ENCODE measurements at places on chromosomes 2 and 18.

- no peak for DNase-seq
Observed at GRCh38 chr2:8165550-8165949, 516.3 kb upstream of the ID2 start.

GRCh38 chr2:148201075-148202004 is 180.4 kb downstream of the MBD5 start:
- DNase-seq = peak; percentile 39

DNA sequence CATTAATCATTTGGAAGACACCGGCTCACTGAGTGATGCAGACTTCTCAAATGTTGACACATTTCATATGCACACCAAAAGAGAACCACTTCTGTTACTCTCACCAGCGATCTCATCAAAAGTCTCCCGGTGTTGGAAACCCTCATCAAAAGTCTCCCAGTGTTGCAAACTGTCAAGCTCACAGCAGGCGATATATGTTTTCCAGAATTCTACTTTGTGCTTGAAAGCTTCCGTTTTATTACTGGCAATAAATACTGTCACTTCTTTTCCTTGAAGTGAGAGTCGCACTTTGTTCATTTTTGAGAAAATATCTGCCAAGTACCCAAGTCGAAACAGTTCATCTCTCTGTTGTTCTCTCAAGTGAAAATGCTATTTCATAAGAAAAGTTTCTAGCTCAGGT is 20.5 kb downstream of the MLPH start:
- DNase-seq = no peak

GRCh38 chr18:11859282-11859830 is 8.1 kb downstream of the CHMP1B start:
- DNase-seq = no peak

DNA sequence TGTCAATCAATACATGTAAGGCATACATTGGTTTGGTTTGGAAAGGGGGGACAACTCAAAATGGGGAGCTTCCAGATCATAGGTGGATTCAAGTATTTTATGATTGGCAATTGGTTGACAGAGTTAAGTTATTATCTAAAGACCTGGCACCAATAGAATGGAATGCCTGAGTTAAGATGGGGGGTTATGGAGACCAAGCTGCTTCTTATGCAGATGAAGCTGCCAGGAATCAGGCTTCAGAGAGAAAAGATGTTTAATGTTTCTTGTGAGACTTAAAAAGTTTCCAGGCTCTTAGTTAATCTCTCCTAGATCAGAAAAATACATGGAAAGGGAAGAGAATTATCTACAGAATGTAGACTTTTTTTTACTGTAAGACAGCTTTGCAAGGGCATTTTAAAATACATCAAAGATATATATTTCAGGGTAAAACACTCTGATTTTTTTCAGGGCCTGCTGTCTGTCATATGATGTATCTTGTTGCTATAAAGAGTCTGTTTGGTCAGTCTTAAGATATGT is 1343.2 kb upstream of the LRRTM1 start:
- no peak for DNase-seq

DNA sequence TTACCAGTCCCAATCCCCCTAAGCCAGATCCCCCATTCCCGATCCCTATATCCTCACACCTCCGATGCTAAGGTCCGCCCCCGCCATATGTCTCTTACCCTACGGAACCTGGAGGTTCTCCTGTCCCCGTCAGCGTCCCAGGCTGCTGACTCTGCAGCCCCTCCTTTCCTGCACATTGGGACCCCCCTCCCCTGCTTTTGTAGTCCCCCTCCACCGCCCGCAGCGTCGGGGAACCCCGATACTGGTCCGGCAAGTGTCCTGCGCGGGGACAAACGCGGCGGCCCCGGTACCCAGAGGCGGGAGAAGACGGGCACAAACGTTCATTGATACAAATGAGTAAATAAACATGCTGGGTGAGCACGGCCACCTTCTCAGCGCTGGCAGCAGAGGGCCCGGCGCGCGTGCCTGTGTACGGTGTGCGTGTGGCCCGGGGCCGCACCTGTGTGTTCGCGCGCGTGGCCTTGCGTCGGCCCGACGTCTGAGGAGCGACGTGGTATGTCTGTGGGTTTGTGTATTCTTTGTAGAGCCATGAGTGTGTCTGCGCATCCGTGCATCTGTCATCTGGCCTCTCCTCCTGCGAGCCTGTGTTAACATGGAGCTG is 2.0 kb upstream of the CYP26B1 start:
- DNase-seq = no peak

DNA sequence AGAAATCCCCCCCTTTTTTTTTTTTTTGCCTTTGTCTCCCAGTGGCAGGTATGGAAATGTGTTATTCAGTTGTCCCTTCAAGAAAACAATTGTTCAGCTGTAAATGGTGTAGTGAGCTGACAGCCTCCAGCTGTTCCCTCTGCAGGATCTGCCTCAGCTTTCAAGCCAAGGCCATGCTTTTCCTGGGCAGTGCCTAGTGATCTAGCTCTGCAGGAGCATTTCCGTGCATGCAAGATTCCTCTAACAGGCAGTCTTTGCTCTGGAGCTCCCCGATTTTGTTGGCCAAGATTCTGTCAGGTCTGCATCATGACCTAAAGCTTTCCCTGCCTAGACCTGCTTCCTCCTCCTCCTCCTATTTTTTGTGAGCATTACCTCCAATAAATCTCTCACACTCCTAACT is 300.7 kb upstream of the UBE2E3 start:
- DNase-seq = no peak

- DNase-seq = no peak
Observed at GRCh38 chr2:37674946-37675345, 3.5 kb upstream of the CDC42EP3 start.

GRCh38 chr2:11941201-11942177 is 195.1 kb downstream of the LPIN1 start:
- DNase-seq = no peak

- no peak for DNase-seq
Observed at GRCh38 chr2:75238670-75239330, 39.5 kb upstream of the TACR1 start.

DNA sequence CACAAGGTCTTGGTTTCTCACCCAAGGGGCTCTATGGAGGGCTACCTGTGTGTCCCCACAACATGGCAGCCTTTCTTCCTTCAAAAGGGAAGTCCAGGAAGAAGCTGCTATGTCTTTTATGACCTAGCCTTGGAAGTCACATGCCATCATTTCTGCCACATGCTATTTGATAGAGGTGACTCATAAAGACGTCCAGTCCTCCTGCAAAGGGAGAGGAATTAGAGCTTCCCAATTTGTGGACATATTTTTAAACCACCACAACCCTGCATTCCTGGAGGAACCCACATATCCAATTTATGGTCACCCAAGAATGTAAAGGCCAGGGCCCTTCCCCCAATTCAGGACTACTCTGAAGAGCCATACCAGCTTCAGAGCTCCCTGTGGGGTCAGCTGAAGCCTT is 246.2 kb downstream of the CYP26B1 start:
- DNase-seq = no peak

DNA sequence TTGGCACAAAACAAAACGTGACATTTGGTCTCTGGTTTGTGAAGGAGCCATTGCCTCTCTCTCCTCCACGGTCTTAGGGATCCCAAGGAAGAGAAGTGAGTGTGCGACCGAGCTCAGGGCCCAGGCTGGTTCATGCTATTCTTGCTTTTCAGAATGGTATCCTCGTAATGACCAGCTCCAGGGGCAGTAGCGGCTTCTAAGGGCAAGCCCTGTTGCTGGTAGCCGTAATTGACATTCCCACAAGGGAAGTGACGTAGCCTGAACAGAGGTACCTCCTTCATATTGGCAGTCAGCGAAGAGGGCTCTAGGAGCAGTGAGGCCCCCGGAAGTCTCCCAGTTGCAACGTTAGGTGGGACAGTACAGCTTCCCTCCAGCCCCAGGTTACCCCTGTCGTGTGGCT is 77.9 kb downstream of the CLIP4 start:
- no peak for DNase-seq

DNA sequence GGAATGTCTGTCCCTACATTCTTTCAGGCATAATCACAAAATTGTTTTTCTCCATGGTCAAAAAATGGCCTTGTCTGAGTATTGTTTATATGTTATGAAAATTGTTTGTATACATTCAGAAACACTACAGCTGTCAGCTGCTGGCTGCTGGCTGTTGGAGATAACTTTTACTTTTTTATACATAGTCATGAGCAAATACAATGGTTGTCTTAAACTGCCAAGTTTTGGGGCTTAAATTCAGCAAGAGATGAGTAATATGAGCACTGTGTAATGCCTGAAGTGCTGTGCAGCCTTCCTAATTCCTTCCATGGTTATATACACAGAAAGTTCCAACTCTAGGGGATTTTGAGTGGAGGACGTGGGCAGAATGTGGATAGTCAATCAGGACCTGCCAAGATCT is 168.9 kb upstream of the RMP24 start:
- no peak for DNase-seq

DNA sequence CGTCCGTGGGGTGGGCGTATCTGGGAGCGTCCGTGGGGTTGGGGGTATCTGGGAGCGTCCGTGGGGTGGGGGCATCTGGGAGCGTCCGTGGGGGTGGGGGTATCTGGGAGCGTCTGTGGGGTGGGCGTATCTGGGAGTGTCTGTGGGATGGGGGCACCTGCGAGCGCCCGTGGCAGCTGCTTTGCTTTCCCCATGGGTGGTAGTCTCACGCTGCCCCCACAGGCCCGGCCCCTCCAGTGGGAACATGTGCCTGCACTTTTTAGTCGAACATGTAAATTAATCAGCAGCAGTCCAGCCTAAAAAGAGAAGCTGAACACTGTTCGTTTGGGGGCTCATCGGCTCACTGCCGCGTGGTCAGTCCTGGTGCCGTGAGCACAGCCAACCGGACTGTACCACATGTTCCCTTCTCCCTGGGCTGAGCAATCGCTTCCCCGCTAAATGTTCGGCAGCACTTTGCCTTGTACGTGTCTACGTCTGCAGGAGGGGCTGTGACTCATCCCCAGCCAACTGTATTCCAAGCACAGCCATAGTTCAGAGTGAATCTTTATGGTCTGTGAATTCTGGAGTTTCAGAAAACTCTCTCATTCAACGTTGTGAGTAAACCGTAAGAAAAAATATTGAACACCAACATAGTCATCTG is 271.5 kb downstream of the AGAP1 start:
- no peak for DNase-seq

DNA sequence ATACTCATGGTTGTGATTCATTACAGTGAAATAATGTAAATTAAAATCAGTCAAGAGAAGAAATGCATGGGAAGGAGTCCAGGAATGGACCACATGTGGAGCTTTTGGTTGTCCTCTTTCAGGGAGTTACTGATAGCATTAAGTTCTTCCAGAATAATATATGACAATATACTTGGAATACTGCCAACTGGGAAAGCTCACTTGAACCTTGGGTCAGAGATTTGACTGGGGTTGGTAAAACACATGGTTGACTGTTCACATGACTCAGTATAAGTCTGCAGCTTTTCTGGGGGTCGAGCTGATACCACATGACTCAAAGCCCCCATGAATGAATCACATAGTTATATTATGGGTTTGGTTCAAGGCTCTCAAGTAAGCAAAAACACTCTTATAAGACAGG is 1109.0 kb upstream of the CHAC2 start:
- DNase-seq = no peak

- no peak for DNase-seq
Observed at GRCh38 chr2:65035351-65035943, 20.8 kb upstream of the CEP68 start.

DNA sequence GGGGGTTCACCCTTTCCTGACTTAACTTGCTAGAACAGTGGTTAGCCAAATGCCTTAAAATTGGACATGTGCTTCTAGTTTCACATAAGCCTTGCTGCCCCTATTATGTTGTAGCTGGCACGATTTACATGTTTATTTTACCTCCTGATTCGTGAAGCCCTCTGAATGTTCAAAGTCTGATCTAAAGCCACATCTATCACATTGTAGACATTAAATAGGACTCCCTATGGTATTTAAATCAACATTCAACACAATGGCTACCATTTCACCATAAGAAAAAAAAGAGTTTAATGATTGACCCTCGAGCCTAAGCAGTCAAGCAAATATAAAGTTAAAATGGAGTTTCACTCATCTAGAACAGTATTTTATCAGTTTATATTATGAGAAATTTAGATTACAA is 151.5 kb downstream of the GULP1 start:
- DNase-seq = no peak

- DNase-seq = peak; percentile 8
Observed at GRCh38 chr2:39492095-39492590, 55.1 kb upstream of the MAP4K3 start.

GRCh38 chr2:96423828-96424227 is 81.3 kb downstream of the NEURL3 start:
- no peak for DNase-seq

DNA sequence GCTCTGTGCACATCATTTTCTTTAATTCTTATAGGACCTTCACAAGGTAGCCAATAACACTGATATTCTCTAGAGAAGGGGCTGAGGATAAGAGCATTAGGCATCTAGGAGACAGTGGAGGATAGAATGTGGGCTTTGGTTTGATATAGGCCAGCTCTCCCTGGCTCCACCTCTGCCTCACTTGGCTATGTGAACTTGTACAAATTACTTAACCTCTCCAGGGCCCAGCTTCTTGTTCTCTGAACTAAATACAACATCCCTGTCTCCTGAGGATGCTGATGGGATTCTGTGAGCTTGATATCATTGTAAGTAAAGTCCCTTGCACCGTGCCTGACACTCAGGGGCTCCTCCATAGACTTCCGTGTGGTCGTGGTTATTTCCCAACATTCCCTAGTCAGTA is 87.3 kb downstream of the ACOXL start:
- DNase-seq = no peak

- no peak for DNase-seq
Observed at GRCh38 chr2:17899871-17900270, 21.4 kb downstream of the KCNS3 start.

GRCh38 chr2:227804975-227805374 is 8.7 kb upstream of the CCL20 start:
- peak; percentile 5 for DNase-seq

- no peak for DNase-seq
Observed at GRCh38 chr2:107128381-107128780, 242.4 kb upstream of the ST6GAL2 start.

GRCh38 chr18:56315363-56315762 is 323.0 kb downstream of the TXNL1 start:
- no peak for DNase-seq

DNA sequence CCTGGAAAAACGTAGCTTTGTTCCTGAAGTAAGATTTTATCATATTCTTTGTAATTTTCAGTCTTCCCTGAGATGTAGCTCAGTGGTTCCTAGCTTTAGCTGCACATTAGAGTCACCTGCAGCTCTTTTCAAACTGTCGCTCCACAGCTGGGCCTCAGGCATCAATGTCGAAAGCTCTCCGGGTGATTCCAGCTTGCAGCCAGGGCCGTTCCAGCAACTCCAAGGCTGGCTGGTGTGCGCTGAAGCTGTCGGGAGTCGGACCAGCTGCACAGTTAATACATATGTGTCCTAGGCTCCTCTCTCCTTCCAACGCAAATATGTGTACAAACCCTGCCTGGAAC is 609 bp upstream of the ZNF2 start:
- DNase-seq = no peak

All from Kasumi-1 (cell line).